ENCODE measurements at places on chromosomes 2 and 18.

DNA sequence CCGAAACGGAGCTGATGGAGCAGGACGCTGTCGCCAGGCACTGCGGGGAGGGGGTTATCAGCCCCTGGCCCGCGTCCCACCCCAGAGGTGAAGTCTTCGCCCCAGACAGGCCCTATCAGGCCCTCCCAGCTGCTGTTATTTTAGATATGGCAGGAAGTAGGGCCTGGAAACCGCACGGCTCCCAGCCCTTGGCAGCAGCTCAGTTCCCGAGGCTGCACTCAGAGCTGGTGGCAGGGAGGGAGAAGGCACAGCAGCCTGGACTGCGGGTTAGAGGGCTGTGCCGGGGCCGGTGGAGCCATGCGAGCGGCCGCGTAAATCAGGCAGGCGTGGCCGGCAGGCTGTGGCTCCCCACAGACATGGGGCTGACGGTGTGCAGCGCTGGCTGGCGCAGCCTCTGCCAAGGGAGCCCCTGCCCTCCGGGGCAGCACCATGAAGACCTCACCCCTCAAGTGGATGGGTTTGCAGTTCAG is 111.4 kb downstream of the NFATC1 start:
- no peak for DNase-seq

DNA sequence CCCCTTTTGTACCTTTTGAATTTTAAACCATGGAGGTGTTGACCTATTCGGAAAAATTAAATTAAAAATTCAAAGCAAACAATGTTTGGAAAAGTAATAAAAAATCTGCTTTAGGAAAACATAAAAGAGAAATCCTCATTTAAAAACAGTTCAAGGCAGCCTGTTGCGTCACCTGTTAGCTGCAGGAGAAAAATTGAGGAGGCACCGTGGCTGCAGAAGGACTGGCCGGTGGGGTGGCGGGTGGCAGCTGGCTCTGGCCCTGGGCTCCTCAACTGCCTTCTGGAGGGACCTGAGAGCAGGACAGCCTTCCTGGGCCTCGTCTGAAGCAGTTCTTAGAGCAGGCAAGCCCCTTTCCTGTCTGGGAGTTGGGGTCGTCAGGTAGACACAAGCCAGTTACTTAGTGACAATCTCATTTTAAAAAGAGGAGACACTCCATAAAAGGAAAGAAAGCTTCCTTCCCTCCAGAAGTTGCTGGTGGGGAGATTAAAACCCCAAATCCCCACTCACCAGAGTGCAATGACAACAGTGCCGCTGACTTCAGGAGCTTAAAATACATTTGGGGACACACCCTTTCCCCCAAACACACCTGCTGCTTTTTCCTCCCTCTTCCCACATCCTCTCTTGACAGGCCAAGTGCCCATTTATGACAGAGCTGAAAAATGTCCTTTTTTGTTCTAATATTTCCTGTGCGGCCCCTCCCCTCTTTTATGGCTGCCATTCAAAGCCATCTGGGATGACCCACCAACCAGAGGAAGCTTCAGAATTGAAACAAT is 9.7 kb downstream of the ZBTB7C start:
- DNase-seq, result no peak

DNA sequence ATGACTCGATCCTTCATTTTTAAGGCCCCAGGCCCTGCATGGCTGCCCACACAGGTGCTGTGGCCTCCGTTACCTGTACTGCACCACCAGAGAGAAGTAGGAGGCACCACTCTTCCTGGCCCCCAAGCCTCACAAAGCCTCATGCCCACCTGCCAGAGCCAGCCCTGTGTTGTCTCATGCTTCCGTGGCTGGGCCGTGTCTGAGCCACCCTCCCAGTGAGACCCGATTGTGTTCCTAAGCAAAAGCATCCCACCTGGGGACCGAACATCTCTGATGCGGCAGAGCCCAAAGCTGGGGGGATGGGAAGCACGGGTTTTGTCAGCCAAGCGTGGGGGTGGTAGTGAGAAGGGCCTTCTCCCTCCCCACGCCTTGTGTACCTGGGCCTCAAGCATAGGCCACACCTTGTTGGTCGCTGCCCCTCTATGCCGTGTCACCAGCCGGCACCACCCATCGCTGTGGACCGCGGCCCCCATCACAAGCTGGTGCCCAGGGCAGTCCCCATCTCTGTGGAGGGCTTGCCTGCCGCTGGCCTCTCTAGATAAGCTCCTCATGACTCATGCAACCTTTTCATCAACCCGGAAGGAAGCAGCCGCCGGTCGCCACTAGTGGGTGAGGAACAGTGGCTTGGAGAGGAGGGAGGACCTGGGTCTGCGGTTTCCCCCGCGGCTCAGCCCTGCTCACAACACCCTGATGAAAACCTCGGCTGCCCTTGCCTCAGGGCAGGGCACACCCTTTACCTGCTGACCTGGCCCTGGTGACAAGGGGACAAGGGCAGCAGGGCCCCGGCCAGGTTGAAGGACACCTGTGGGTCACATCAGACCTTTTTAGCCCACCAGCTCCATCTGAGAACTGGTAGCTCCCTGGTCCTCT is 2.7 kb upstream of the RNPEPL1 start:
- DNase-seq, result peak; percentile 88

GRCh38 chr2:71778936-71779773 is 325.8 kb downstream of the DYSF start:
- DNase-seq, result no peak

DNA sequence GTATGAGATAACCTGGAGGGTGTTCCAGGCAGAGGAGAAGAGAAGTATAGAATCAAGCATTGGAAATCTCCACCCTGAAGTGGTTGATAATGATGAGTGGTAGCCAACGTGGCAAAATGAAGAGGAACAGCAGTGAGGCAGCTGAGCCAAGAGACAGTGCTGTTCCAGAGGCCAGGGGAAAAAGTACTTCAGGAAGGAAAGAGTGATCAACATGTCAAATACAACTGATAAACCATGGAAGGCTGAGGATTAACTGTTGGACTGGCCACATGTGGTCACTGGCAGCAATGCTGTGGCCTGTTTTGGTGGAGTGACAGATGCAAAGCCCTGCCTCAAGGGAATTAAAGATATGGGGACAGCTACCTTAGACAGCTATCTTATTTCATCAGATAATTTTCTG is 51.9 kb upstream of the RMP24 start:
- no peak for DNase-seq

DNA sequence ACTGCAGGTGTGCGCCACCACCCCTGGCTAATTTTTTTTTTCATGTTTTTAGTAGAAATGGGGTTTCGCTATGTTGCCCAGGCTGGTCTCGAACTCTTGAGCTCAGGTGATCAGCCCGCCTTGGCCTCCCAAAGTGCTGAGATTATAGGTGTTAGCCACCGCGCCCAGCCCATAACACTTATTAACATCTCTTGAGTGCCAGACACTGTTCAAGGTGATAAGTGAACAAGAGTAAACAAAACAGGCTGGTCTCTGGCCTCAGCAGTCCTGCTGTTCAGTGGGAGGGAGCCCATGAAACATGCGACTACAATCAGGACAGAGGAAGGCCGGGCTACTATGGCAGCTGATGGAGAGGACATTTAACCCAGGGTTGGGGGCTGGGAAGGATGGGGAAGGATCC is 42.3 kb downstream of the KCTD1 start:
- DNase-seq, result no peak

DNA sequence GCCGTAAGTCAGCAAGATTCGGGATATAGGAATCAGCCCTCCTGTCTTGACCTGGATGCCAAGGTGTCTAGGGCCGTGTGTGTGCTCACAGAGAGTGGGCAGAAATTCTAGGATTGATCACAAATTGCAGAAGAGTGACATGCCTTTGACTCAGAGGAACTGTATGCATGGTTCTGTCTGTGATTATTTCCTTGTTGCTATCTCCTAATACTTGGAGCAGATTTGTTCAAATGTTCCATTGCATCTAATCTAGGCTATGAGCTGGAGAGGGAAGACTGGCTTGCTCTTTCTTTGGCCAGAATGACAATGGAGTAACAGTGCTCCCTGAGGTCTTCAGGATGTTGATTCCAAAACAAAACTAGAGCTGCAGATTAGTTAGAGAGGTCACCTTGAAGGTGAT is 115.0 kb downstream of the EN1 start:
- DNase-seq, result no peak

GRCh38 chr2:239917125-239917956 is 107.8 kb downstream of the NDUFA10 start:
- DNase-seq, result no peak

- DNase-seq, result no peak
Observed at GRCh38 chr2:69957965-69958364, 3.5 kb downstream of the ASPRV1 start.

DNA sequence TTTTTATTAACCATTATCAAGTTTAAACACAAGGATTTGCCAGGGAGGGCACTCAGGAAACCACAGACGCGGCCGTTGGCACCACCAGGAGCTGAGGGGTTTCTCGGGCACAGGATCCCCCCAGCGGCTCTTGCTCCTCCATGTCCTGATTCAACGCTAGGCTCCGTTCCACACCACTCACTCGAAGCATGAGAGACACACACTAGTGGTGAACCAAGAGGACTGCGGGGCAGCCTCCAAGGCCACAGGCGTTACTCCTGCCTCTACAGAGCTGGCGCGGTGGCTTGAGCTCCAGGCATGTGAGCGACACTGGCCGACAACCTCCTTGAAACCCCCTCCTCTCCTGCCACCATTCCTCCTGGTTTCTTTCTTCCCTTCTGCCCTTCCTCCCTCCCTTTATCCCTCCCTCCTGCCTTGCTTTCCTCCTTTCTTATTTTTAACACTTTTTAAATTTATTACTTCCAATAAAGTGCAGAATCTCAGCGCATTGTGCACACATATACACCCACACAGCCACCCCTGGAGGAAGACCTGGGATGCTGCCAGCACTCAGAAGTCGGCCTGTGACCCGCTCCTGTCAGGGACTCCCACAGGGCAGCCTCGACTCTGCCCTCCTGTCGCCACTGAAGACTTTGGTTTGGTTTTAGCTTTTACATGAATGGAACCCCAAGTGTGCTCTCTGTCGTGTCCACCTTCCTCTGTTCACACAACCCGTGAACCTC is 21.7 kb downstream of the COX7A2L start:
- no peak for DNase-seq

DNA sequence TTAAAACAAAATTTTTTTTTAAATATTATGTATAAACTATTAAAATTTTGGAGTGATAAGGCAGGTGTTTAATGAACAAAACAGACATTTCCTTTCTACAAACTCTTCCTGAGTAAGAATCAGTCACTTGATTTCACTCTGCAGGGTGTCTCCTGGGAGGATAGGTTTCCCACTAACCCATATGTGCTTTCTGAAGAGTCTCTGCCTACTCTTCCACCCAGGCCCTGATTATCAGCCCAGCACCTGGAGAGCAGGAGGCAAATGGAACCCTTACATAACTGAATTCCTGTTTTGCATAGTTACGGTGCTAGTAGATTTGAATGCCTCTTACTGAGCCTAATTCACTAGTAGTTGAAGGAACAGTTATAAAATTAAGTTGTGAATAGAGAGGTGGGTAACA is 1718.6 kb downstream of the SUCLG1 start:
- DNase-seq, result no peak

GRCh38 chr2:204849892-204850291 is 304.6 kb downstream of the PARD3B start:
- no peak for DNase-seq

DNA sequence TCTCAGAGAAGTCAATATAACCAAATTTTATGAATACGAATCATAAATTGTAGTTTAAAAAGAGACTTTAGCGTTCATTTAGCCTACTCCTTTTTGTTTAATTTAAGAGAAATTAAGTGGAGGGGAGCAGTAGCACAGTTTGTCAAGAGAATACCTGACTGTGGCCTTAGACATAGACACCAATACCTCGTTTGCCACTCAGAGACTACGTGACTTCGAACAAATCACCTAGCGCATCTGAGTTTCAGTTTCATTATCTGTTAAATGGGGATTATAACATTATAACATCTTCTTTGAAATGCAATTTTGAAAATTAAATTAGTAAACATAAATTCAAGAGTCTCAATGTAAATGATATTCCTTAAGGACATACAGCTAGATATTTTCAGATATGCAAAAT is 581.5 kb upstream of the VRK2 start:
- no peak for DNase-seq

GRCh38 chr2:238915596-238915995 is 67.7 kb downstream of the TWIST2 start:
- no peak for DNase-seq

DNA sequence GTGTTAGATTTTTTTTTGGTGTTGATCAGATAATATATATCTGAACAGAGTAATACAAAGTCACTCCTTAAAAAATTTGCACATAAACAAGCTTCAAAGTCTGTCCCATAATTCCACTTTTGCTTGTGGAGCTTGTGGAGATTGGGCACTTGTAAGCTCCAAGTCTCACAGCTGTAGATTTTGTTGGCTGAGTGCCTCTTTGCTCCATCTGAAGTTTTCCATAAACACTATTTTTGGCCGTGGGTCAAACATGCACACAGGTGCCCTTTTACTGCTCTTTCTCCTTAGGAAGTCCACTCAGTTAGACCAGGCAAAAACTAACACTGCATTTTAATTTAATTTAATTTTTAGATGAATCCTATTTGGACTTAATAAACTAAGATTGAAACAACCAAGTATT is 3.6 kb upstream of the KCNJ13 start:
- no peak for DNase-seq

DNA sequence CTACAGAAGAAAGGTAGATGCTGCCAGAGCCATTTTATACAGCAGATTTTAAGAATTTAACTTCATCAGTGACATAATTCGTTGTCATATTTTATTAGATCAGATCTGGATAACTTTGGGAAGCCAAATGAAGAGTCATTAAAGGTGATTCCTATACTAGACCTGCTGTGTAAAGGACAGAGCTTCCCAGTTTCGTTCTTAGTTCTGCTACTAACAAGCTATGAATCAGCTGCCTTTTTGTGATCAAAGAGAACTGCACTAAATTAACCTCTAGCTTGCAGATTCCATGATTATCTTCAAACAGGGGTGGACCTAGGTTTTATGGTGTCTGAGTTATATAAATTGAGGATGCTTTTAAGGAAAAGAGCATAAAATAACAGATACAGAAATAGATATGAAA is 926.5 kb upstream of the ACVR2A start:
- no peak for DNase-seq

- DNase-seq, result no peak
Observed at GRCh38 chr2:136104977-136105376, 13.0 kb downstream of the CXCR4 start.

DNA sequence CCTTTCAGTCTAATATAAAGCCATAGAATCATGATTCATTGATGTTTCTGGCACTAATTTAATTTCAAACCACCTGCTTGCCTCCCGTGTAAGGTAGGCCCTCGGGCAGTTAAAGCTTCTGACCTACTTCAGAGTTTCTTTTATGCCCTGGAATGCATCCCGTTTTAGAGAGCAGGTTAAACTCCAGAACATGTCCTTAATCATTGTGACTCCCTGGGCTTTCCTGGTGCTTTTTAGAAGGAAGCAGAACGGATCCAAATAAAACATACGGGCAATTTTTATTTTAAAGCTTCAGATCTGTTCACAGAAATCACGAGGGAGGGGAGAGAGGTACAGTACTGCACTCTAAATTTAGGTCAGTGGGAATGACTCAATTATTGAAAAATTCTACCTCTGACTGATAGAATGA is 134.8 kb downstream of the GCA start:
- no peak for DNase-seq

DNA sequence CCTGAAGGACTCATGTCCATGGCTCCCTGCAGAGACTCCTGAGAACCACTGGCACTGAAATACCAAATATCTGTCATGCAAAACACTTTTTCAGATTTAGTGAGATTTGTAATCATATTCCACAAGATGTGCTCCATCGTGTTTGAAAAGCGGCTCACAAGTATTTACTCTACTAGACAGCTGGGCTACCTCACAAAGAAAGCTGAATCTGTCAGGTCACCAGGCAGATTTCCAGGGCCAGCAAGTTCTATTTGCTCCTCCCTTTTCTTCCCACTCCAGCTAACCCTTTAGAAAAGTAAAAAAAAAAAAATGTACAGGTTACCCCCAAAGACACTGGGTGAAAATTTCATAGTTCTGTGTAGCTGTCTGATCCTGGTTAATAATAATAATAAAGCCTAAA is 22.9 kb downstream of the WIPF1 start:
- no peak for DNase-seq
